Heart left ventricle (tissue), 16 donors: ENCODE measurements at places on chromosomes 4 and X. TPM values are rescaled to one million over a fixed set of nuclear protein-coding genes. Genes with fewer than 3 reads are reported as not detected.
A peak's percentile ranks its signal among the peaks of the same experiment; 100 is the strongest.

TMPRSS11F gene
- not detected for total RNA-seq

- DNase-seq: peak; percentile 66
Measured at GRCh38 chr4:123398853-123399626, 2.4 kb downstream of the SPRY1 start.

DNA sequence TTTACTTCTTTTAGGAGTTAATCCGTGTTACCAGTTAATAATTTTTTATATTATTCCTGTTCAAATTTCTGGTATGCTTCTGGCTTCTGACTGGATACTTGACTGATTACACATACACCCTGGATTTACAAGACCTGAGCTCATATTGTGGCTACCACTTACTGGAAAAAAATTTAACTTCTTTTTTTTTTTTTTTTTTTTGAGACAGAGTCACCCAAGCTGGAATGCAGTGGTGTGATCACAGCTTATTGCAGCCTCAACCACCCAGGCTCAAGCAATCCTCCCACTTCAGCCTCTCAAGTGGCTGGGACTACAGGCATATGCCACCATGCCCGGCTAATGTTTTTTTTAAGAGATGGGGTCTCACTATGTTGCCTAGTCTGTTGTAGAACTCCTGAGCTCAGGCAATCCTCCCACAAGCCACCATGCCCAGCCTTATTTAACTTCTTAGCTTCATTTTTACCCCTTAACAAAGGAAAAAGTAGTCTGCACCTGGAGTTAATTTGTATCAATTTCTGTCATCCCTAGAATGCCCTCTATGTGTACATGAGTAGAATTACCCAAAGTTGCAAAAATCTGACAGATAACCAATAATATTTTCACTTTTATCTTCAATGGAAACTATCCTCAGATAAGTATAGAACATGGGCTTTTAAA lies 50.3 kb downstream of the TMEM165 start:
- no peak for DNase-seq

DNA sequence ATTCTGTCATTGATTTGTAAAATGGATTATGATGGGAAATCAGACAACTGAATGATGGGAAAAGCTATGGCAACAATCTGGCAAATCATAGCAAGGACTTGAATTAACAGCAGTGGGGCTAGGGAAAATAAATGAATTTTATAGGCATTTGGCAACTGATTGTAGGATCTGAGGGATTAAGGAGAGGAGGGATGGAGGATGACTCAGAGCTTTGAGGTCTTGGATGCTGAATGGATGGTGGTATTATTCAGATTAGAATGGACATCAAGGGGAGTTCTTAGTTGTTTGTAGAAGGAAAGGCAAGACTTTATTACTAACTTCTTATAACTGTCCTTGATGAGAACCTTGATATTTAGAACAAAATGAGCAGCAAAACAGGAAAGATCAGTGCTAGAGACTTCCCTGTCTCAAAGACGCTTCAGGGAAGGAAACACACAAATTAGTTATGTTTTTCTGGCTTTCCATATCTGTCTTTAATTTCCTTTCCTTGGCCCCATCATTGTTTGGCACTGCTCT lies 51.4 kb upstream of the HHIP start:
- DNase-seq: no peak

GRCh38 chr4:11098461-11098860 lies 330.2 kb downstream of the HS3ST1 start:
- DNase-seq: no peak

DNA sequence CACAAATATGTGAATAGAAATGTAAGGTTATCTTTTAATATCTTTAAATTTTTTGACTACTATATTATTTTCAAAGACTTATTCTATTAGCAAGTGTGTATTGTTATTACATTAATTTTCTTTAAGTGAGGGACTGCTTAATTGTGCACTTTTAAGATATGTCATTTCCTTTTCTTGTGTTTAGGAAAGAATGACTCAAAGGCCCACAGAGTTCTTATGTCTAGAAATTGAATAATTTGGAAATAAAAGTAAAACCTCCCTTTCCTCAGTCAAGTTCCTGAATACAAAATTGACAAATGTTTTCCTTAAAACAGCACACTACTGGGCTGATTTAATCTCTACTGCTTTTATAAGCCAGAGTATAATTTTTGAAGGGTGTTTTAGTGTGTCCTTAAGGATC lies 169.7 kb downstream of the TMEM47 start:
- DNase-seq: no peak

DNA sequence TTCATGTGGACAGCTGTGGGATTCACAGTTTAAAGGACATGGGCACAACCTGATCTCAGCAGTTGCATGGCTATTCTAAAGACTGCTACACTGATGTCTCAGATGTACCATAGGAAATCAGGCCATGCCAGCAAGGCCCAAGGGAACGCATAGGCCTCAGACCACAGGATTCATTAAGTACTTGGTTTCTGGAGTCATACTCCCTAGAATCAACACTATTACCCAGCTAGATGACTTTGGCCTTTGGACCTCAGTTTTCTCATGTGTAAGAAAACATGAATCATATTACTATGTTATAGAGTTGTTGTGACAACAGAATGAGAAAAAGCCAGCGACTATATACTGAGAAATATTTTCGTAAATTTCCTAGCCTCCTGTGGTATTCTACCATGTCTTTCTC lies 67.9 kb downstream of the NHS start:
- no peak for DNase-seq

DNA sequence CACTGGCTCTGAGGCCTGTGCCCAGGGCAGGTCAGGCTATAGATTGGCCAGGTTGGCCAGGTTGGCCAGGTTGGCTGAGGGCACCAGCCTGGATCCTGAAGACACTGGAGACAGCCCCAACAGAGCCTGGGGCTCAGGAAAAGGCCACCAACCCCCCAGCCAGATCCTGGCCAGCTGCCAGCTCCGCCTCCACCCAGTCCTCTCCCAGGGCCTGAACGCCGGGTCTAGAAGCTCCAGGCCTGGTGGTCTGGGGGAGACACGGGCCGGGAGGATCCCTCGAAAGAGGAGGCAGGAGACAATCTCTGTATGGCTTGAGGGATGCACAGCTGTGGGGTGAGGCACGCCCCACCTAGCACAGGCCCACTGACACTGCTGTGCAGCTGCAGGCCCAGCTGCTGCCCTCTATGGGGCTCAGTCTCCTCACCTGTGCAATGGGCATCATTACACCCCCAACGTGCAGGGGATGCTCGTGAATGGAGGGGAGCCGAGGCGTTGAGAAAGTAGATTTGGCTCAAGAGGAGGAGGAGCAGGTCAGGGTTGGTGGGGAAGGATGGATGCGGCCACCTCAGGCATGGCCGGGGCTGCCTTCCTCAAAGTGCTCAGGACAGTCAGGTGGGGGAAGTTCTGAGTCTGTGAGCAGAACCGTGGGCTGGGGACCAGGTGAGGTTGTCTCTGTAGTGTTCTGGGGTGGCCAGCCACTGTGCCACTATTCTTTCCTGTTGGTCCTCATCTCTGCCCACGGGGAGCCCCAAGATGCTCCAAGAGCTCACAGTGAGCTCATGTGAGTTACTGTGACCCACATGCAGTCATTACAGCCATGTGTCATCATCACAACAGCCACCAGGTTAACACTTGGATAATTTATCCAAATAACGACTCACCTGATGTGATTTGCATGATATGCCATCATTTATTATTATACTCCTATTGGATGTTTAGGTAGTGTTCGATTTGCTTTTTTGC lies 10.8 kb upstream of the GAGE10 start:
- DNase-seq: no peak

DNA sequence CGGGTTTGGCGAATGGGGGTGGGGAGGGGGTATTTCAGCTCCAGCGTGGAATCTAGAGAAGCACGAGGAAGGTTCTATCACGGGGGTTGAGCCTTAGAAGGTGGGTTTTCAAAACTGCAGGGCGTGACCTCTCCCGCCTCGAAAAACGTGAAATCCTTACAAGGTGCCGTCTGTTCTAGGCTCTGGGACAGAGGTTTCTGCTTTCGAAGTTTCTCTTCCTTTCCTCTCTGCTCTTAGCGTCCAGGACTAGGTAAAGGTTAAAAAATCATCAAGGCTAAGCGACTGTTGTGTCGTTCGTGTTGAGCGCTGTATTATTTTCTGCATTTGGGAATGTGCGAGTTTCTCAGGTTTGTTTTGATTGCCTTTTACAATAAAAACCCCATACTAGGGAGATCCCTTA lies 1.1 kb downstream of the FHL1 start:
- no peak for DNase-seq

- no peak for DNase-seq
Measured at GRCh38 chrX:87525771-87526229, 8.2 kb downstream of the KLHL4 start.

DNA sequence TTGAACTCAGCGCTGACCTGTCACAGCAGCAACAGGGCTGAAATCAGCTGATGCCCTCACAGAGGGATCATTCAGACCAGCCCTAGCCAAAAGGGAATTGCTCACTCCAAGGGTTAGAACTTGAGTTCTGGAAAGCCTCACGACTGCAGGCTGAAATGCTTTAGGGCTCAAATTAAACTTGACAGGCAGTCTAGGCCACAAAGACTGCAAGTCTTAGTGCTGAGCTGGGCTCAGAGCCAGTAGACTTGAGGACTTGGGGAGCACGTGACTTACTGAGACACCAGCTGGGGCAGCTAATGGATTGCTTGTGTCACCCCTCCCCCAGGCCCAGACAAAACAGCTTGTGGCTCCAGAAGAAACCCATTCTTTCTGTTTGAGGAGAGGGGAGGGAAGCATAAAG lies 119.0 kb upstream of the SLC6A14 start:
- DNase-seq: peak; percentile 48

FOXR2 gene
- not detected for total RNA-seq

DNA sequence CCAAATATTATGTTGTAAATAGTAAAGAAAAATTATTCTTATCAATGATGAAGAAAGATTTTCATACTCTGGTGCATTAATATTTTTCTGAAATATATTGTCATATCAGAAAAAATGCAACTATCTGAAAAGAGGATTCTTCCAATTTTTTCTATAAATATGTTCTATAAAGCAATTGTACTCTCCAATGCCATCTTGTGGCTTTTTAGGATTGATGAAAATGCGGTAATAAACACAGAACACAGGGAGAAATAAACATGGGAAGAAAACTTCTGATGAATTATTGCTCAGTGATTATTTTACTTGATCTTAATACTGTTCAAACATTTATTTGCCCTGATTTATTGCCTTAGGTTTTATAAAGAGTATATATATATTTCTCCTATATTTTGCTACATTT lies 215.4 kb downstream of the IL1RAPL1 start:
- no peak for DNase-seq

- no peak for DNase-seq
Measured at GRCh38 chrX:11535156-11535919, 130.4 kb downstream of the ARHGAP6 start.

DNA sequence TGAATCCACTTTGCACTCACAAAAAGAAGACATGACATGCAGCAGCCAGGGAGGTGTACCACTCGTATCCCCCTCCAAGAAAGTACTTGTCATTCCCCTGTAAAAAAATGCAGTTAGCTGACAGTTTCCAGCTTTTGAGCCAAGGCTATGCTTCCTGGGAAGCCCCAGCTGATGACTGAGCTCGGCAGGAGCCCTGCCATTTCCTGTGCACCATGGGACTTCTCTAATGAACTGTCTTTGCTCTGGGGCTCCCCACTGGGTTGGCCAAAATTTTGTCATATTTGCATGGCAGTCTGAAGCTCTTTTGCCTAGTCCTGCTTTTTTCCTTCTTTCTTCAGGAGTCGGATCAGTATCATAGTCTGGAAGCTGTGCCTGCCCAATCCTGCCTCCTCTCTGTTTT lies 104.5 kb upstream of the MAOA start:
- DNase-seq: no peak
